Fibroblast of the aortic adventitia (primary cell): ENCODE measurements at places on chromosomes 4 and X. TPM values are rescaled to one million over a fixed set of nuclear protein-coding genes. Genes with fewer than 3 reads are reported as not detected.

- DNase-seq, result no peak
These were observed 39.8 kb downstream of the TRAPPC11 start for GRCh38 chr4:183698909-183699308.

- no peak for DNase-seq
These were observed 31.9 kb downstream of the NSG1 start for GRCh38 chr4:4418676-4419390.

The MEPE gene
- total RNA-seq, result not detected in 2 replicates

The IL2 gene
- total RNA-seq, result not detected in 2 replicates
